ENCODE measurements at places on chromosomes 11 and 22. TPM values are rescaled to one million over a fixed set of nuclear protein-coding genes. Genes with fewer than 3 reads are reported as not detected.

- H3K4me1 ChIP-seq = no peaks in the 10 kb centered on the region
- no peak overlapping the region for H3K4me3 ChIP-seq
- H3K36me3 ChIP-seq = no peaks in the 10 kb centered on the region
- no peaks in the 10 kb centered on the region for H3K27me3 ChIP-seq
- H3K27ac ChIP-seq = no peak overlapping the region
- no peak for DNase-seq
Observed at GRCh38 chr11:105862736-105863367, 159.2 kb downstream of the MSANTD4 start.

GRCh38 chr11:7353100-7353499 is 101.4 kb downstream of the SYT9 start:
- no peak overlapping the region for H3K27ac ChIP-seq
- H3K4me3 ChIP-seq = no peak overlapping the region
- peak; percentile 20 for DNase-seq
- no peaks in the 10 kb centered on the region for H3K4me1 ChIP-seq
- H3K36me3 ChIP-seq = no peaks in the 10 kb centered on the region

DNA sequence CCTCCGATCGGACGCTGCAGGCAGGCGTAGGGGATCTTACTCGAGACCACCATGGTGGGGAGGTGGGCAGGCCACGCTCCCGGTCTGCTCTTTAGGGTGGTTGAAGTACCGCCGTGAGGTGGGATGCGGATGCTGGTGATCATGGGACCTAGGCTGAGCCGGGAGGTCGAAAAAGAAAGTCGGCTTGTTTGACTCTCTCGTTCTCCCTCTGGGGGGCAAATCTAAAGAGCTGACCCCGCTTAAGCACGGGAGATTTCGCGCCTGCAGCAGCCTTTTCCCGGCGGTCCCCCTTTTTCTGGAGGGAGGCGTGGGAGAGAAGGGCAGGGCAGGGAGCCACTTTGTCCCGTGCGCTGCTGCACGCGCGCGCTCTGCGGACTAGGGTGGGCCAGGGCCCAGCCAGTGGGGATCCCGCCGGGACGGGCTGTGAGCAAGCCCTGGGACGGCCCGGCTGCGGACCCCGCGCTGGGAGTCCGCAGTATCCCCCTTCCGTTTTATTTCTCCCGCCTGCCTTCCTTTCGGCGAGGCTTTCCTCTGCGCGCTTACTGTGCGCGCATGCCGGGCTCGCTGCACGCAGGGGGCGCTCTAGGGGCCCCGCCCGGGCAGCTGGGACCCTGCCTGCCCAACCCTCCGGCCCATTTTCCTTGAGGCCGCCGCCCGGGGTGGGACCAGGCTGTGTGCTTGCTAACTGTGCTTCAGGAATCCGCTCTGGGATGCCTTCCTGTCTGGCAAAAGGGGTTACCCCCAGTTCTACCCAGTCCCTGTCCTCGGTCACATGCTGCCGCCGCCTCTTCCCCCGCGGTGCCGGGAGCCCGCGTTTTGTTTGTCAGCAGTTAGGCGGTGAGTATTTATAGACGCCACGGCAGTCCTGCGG is 81.0 kb downstream of the PRR5L start:
- H3K4me3 ChIP-seq = peak overlapping the region; percentile 77
- peaks cover 32% of the 10 kb centered on the region for H3K4me1 ChIP-seq
- H3K27me3 ChIP-seq = peaks cover 12% of the 10 kb centered on the region
- DNase-seq = peak; percentile 69

Gene MYOD1
- total RNA-seq = not detected

Gene SCARF2
- total RNA-seq = 12.6 TPM

- no peaks in the 10 kb centered on the region for H3K36me3 ChIP-seq
- H3K27ac ChIP-seq = no peak overlapping the region
- H3K4me1 ChIP-seq = peaks cover 45% of the 10 kb centered on the region
Observed at GRCh38 chr11:126464796-126465195, 109.3 kb downstream of the ST3GAL4 start.

DNA sequence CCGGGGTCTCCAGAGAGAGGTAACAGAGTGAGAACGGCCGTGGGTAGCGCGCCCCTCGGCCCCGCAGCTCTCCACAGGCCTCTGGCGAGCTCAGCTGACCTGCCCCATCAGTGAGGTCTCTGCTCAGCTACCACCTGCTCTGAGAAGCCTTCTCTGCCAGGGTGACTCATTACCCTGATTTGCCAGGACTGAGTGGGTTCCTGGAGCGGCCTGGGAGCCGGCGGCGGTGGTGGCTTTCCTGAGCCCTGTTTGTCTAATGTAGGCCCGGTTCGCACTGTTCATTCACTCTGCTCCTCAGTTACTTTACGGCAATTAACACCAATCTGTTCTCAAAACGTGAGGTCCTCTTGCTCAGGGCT is 351.0 kb upstream of the B3GAT1 start:
- DNase-seq = no peak
- H3K27ac ChIP-seq = no peak overlapping the region
- no peaks in the 10 kb centered on the region for H3K4me1 ChIP-seq
- H3K36me3 ChIP-seq = no peaks in the 10 kb centered on the region

DNA sequence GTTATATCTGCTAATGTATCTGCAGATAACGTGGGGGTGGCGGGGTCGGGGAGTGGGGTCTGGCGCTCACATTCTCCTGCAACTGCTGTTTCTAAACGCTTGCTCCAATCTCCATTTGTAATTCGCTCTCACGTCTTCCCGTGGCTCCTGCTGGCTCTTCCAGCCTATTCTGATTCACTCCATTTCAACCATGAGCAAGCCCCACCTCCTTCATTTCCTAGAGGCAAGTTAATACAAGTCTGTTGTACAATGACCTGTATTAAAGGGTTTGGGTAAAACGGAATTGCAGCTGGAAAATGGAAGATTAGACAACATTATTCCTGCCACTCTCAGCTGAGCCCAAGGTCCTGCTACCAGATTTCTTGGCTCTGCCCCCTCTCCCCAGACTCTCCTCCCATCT is 132.3 kb downstream of the CSNK2A3 start:
- H3K36me3 ChIP-seq = no peaks in the 10 kb centered on the region
- DNase-seq = no peak
- no peak overlapping the region for H3K27ac ChIP-seq
- no peak overlapping the region for H3K4me3 ChIP-seq
- H3K4me1 ChIP-seq = no peaks in the 10 kb centered on the region

Measured in lower lobe of right lung (tissue), 2 donors.